ENCODE measurements at places on chromosomes 12 and 14. TPM values are rescaled to one million over a fixed set of nuclear protein-coding genes. Genes with fewer than 3 reads are reported as not detected.

Gene LBHD2
- not detected for total RNA-seq

GRCh38 chr14:33958605-33959226, 7.8 kb upstream of the EGLN3 start:
- DNase-seq: no peak

DNA sequence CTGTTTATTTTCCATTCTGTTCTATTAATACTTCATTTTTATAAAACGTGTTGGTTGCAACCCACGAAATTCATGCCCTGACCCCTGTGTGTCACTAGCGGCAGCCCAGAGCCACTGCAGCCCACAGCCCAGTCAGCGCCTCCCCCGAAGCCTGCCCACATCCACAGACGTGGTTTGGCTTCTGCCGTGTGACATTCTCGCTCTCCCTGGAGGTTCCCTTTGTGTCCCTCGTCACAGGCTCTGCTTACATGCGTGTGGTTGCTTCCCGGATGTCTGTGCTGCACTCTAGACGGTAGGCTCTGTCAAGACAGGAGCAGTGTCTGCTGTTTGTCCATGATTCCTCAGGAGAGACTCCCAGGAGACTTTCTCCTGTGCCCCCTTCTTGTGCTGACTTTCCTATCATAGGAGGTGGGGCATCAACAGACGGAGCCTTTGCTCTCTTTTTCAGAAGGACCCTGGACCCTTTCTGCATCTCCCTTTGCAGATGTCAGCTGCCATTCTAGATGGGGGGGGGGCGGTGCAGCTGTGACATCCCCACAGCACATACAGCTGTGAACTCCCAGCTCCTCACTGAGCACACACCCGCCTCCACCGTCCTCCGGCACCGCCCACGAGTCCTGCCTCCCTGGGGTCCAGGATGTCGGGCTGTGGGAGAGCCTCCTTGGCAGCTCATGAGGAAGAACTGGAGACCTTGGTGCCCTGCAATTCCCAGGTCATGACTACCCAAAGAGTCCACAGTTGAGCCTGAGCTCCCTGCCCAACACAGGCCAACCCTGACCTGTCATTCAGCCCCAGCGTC, 36.8 kb upstream of the PIWIL1 start:
- DNase-seq: no peak

DNA sequence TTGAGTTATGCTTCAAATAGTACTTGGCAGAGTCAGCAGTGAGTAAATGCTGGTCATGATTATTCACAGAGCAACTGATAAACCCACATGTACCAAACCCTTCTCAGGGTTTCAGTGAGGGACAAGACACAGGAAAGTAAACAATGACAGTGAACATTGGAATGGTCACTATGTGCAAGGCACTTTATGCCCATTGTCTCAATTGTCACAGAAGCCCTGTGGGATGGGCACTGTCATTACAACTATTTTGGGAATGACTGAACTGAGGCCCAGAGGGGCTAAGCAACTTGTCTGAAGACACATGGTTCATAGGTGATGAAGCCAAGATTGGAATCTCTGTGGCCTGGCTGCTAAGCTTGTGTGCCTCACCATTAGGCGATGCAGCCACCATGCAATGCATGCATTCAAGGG, 238.5 kb downstream of the RBM19 start:
- DNase-seq: no peak

DNA sequence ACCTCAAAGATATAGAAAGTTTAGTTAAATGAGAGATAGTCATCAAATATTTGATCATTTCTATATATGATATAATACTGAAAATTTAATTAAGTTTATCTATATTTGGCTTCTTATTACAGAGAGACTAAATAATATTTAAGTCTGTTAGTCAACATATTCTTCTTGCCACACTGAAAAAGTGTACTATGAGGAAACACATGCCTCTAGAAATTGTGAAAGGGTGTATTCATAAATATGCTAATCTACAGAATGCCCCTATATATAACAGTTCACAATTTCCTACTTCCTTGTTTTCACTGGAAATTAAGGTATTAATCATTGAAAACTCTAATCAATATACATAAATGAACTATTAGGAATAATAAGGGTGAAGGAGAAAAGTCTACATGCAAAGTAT, 31.4 kb upstream of the ETV6 start:
- DNase-seq: no peak

DNA sequence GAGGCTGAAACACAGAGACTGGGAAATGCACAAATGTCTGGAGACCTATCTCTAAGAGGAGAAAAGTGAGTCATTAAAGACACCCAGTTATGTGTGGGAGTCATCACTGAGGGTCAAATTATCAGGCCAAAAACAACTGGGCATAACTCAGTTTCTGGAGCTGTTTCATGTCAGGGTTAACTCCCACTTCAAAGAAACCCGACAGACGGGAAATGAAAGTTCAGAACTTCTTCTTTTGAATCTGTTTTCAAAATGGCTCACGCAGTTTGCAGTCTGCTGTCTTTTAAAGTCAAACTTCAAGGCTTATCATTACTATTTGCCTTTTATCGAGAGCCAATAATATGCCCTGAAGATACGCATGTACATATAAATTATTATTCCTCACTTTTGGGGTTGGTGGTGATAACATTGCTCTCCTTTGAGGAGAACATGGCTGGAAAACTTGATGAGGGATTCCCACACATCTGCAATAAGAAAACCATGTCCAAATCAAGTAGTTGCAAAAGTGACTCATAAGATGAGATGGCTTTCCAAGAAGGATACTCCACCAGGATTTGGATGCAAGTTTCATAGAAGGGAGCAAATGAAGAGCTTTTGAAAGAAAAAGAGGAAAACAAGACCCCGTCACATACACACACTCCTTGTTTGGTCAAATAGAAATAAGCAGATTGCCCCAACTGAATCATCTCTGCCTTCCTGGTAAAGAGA, 341.4 kb downstream of the ADAMTS20 start:
- DNase-seq: no peak

DNA sequence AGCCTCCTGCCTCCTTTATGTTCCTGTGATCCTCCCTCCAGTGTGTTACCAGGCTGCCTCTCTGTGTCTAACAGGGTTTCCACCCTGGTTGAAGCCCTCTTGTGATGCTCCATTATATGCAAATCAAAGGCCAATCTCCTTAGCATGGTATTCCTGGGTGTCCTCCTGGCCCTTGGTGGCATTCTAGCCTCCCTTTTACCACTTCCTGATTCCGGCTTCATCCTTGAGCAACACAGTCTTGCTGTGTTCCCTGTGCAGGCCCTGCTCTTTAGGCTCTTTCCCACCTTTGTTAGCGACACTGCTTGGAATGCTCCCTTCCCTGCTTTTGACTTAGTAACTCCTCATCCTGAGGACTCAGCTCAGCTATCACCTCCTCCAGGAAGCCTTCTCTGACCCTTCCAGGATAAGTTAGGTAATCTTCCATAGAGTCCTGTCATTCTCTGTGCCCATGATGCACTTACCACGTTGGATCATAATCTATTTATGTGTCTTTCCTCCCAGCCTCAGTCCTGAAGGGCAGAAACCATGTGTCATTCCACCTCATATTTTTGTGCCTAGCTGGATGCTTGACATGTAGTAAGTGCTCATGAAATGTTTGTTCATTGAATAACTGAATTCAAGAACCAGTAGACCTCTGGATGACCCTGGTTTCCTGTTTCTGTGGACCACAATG, 37.3 kb downstream of the PRKCH start:
- no peak for DNase-seq

DNA sequence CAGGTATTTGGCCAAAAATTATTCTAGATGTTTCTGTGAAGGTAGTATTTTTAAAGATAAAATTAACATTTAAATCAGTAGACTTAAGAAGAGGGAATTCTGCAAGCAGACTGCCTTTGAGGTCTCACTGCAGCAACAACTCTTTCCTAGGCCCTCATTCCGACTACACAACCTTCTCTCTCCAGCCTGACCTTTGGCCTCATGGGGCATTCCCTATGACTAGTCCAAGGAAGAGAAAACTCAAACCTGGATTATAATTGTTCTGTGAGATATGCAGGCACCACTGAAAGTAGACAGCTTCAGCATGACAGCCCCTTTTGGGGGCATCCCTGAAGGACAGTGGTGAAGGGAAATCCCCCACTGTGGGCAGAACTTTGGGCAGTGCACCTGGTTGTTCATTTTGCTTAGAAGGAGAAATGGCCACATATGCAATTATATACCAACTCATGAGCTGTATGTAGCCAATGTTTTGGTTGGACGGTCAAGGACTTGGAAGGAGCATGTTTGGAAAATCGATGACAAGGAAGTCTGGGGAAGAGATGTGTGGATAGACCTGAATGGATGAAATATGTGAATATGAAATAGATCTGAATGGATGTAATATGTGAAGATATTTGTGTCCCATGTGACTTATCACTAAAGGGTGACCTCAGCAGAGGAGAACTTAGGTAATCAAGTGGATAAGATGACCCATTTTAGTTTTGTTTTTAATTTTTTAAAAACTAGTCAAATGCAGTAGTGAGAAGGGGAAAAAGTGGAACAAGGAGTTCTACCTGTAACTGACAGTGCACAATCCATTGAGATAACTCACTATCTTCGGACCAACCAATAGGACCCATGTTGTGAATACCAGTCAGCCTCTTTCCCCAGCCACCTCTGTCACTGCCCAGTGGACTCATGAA, 233.3 kb upstream of the FOXN3 start:
- no peak for DNase-seq

DNA sequence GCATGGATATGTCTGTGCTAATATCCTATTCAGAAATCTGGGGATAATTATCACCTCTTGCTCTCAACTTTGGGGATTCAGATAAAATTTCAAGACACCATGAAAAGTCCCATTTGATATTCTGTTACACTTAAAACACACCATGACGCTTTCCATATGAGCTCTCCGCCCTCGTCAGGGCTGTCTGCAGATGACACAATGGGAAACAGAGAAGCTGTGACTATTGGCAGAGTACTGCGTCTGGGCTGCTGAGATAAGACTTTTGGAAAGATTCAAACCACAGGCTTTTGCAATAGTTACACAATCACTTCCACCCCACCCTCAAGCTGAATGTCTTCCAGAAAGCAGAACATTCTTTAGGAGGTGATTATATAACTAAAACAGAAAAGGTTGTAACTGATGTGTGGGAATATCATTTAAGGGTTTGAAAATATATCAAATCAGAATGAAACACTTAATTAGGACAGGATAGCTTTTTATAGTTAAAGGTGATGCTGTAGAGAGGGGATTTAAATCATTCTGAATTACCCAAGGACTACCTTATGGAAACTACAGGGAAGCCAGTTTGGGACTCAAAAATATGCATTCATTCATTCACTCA, 75.3 kb upstream of the TMPO start:
- no peak for DNase-seq
